HL-60 (cell line): ENCODE measurements at places on chromosomes 2 and 18.
A peak's percentile ranks its signal among the peaks of the same experiment; 100 is the strongest.

GRCh38 chr2:62215306-62216064, 19.6 kb downstream of the B3GNT2 start:
- no peak for DNase-seq

- DNase-seq: no peak
These were observed 134.8 kb downstream of the DDX1 start for GRCh38 chr2:15726321-15727057.

- DNase-seq: no peak
These were observed 42.2 kb upstream of the RTN4 start for GRCh38 chr2:55092439-55092838.

DNA sequence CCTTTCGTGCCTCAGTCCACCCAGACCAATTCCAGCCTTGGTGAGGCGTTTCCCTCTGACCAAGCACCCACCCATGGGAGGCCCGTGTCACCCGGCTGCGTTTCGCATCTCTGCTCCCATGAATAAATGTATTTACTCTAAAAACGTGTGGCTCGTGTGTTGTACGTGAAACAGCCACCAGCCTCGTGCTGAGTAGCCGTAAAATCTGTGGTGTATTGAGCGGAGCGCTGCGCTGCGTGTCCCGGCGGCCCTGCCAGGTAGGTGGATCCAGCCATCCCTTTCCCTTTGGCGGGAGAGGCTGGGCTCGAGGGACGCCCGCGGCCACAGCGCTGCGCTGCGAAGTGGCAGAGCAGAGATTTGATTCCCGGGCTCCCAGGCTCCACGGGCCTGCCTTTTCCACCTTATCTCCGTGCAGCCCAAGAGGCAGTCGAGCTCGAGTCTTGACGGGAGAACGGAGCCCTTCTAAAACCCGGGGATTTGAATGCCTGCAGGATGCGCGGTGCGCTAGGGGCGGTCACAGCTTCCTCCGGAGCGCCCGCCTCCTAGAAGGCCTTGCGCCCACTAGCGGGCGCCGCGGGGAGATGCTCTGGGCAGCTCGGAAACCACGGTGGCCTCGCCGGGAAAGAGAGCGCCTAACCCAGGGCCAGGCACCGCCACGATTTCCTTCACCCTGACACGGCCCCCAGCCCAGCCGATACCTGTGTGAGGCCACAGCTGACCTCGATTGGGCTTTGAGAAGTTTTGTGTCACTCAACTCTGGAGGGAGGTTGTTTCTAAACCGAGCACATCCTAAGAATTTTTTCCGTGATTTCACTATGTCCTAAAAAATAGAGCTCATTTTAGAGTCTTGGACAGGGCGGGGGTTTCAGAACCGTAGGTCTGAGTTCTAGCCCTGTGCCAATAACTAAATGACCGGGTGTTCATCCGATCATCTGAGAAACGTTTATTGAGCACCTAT, 3.9 kb upstream of the PSMD1 start:
- DNase-seq: peak; percentile 77

DNA sequence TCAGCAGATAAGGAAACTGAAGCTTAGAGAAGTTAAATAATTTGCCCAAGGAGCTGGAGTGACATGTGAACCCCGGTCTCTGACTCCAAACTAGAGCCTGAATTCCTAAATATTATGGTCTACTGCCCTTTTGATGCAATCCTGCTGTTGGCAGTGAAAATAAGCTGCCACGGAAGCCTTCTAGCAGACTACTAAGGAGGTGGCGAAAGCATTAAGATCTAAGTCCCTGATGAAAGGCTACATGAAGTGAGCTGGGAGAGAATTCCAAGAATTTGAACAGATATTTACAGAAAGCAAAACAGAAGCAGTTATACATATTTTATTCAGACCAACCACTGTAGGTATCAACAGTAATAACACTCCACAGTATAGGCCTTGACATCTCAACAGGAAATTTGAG, 28.1 kb downstream of the TRMT61B start:
- DNase-seq: no peak

DNA sequence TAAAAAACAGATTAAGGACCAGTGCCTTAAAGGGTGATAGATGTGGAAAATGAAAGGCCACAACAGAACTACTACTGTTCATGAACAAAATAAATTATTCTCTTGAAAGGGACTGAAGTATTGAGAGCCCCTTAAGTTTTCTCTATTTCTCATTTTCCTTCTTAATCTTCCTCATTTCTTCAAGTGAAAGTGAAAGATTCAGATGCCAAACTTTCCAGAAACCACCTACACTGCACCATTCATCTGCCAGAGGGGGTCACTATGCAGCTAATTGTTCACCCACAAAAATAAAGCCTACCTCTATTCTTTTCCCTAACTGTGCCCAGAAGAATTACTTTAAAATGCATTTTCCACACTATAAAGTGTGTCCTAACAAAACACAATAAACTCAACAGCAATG, 140.1 kb downstream of the NR4A2 start:
- DNase-seq: no peak

DNA sequence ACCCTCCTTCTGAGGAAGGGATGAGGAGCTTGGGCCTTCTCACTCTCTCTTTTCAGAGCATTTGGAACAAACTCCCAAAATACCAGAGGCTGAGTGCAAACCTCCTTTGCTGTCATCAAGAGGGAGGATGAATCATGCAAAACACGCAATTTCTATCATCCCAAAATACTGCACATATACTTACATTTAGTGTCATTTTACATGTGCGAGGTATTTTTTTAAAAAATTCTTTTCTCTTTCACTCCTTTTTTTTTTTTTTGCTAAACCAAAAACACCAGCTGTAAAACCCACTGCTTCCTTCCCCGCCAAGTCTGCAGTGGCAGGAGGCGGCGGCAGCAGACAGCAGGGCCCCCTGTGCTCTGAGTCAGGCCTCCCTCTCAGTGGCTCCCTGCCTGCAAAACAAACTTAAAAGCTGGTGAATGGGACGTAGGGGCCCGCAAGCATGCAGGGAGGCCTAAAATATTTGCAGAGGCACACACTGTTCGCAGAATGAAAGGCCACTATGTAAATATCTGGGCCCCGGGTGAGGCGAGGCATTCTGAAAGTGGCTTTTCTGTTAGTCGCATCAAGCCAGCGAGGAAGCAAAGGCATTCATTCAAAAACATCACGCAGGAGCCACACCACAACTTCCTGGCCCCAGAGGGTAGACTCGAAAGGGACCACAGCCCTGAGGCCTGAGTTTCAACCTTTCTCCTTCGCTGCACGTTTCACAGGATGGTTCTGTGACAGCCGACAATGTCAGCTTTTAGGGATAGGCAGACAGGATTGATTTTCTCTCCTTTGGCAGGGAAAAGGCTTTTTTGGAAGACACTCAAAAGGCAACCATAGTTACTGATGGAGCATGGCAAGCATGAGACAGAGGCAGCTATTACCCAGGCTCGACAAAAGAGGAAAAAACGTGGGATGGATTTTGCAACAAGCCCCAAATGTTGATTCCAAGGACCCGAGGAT, 73.4 kb downstream of the ACTR2 start:
- no peak for DNase-seq

- DNase-seq: no peak
These were observed 36.6 kb downstream of the SCTR start for GRCh38 chr2:119487434-119488244.

DNA sequence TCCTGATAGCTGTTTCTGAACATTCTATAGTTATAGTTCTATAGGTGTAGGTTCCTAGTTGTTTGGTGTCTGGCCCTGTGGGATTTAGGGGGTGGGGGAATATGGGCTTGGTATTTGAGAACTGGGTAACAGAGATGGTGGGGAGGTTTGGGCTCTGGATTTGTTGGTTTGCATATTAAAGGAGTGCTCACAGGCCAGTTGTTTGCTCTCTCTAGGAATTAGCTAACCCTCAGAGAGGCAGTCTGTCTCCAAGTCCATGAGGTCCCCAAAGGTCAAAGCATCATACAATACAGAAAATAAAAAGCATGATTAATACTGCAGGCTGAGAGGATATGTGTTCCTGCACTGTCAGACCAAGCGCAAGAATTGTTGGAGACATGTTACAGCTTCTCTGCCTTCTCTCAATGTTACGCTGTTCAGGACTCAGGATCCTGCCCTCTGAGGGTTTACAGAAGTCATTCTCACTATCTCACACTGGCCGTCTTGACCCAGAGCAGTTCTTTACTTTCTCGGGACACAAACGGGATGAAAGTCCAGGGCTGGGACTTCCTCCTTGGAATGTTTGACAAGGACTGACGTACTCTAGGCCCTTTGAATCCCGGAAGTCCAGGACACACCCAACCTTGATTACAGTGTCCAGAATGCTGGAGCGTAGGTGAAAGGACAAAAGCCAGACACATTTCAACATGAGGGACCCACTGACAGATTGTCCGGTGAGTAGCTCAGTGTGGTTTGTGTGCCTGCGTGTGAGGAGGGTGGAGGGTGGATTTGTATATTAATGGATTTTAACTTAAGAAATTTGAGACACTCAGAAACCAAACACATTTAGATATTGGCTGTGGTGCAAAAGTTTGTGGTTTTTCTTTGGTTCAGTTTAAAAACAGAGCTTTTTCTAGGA, at the start of gene NOSTRIN:
NOSTRIN (plus strand) TSS at position 677 of the 898 bp plus-strand sequence; CDS start at position 687, 10 bp downstream.
- no peak for DNase-seq

- no peak for DNase-seq
These were observed 479.7 kb downstream of the PARD3B start for GRCh38 chr2:205024822-205025518.

DNA sequence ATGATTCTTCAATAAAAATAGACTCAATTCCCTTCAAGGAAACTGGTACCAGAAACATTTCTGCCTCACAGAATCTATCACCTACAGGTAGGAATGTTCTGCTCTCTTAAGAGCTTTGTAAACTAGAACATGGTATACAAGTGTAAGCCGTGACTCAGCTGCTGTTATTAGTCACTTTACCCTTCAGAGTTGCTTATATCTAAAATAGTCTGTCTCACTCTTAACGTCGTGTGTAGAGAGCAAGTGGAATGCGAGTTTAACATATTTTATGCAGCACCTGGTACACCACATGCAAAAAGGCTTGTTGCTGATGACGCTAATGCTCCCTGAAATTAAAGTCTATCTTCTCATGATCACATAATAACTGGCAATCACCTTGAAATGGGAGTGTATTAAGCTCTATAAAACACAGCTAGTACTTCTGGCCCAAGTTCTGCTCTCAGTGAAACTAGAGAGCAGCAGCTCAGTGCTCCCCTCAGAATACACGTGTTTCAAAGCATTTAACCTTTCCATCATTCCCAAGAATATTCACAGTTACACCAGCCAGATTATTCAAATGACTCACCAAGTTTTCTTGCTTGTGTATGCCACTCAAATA, 420.0 kb downstream of the ZEB2 start:
- DNase-seq: no peak

DNA sequence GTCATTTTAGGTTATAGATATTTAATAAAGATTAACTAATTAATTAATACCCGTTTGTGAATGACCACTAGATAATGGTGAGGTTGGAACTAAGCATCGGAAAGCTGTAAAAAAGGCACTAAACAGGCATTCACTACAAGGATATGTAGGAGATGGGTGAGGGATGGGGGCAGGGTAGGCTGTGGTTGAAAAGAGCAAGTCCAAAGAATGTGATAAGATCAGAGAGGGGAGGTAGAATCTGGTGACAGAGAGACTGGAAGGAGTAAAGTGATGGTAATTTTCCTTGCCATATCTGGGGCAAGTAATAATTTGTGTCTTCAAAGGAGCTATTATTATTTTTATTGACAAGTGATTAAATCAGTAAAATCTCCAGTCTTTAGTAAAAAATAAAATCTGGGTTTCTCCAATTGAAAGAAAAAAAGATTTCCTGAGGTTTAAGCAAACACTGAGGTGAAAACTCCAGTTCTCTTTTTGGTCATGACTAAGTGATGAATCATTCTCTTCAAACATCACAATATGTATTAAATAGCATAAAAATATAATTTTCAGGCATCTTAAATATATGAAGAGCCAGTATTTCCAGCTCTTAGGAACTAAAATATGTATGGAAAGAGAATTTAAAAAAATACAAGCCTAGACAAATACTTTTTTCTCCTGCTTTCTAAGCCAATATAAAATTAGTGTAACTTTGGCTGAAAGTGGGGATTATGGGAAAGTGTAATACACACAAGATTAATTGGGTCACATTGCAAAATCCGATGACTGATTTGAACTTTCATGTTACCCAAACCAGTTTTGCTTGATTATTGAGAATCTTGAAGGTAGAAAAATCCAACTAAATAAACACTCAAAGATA, 259.1 kb upstream of the RBMS1 start:
- no peak for DNase-seq

DNA sequence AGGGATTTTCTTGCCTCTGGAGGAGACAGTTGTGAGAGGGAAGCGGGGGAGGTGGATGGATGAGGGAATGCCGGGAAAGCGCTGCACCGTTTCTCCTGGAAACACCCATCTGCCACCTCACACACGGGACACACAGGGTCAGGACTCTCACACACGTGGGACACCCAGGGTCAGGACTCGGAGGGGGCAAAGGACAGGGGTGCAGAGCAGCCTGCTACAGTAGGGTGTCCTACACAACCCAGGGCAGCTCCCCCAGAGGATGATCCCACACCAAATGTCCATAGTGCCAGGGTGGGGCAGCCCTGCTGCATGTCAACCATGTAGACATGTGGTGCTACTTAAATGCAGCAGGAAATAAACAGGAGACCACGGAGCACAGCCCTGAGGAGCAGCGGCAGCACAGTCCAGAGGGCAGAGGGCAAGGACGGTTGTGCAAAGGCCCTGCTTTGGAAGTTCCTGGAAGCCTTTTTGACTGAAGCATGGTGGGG, 5.1 kb downstream of the RAMP1 start:
- no peak for DNase-seq

- DNase-seq: no peak
These were observed 64.7 kb downstream of the PTPN2 start for GRCh38 chr18:12819322-12819721.

- no peak for DNase-seq
These were observed 613.5 kb upstream of the SETBP1 start for GRCh38 chr18:44067186-44067585.

GRCh38 chr2:217989221-217989948, 13.4 kb downstream of the TNS1 start:
- DNase-seq: no peak

GRCh38 chr18:49048396-49049020, 97.7 kb upstream of the SMAD7 start:
- no peak for DNase-seq

GRCh38 chr2:232235716-232236115, 142.8 kb upstream of the ALPP start:
- no peak for DNase-seq

- no peak for DNase-seq
These were observed 9.6 kb downstream of the SSB start for GRCh38 chr2:169808221-169808620.

- DNase-seq: no peak
These were observed 13.3 kb downstream of the MPP4 start for GRCh38 chr2:201685156-201685555.

DNA sequence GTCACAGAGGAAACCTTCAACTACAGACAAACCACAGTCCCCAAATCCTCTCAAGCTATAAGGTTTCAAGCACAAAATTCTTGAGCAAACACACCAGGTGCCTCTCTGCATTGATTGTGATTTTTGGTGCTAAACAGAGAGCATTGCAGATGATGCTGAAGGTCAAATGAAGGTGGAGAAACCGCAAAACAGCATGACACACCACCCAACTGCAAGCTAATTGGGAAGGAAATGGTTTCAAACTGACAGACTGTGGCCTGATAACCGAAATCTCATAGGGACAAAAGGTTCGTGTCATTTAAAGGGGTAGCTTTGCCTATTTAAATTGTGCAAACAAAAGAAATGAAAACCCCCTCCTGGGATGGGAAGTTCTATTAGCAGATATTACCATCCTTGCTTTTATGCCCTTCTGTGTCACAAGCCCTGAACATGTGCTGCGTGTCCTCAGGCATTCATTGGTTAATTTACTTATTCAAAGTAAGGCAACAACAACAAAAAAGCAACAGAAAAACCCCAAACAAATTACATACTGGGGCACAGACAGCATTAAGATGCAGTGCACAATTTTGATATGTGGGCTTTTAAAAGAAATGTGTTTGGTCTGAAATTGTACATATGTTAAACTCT, 154.9 kb downstream of the AQP4 start:
- peak; percentile 97 for DNase-seq
